ENCODE measurements at places on chromosomes 2 and 18.

DNA sequence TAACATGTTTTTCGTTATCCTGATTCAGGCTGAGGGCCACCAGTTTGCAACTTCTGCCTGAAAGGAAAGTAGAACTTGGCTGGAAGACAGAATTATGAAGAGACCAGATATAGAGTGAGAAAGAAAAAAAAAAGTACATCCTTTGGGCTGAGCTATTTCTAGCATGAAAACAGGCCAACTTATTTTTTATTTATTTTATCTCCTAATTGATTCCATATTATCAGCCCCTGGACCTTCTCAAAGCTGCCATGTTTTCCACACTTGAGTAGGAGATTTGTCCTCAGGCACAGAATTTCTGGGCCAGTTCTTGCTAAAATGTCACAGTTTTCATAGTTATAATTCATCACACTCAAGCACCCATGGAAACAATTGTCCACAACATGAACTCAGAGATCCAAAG is 586.8 kb upstream of the CNTNAP5 start:
- no peak for DNase-seq

DNA sequence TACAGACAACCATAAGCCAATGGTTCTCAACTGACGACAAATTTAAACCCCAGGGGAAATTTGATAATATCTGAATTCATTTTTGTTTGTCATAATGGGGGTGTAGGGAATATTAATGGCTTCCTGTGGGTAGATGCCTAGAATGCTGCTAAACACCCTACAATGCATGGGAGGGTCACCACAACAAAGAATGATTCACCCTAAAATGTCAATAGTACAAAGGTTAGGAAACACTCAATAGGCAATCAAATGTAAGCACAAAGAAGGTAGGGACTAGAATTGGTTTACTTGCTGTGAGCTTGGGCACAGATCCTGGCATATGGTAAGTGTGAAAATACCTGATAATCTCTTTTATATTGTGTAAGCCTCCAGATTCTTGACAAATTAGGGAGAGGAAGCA is 20.1 kb upstream of the FANCL start:
- DNase-seq = no peak

DNA sequence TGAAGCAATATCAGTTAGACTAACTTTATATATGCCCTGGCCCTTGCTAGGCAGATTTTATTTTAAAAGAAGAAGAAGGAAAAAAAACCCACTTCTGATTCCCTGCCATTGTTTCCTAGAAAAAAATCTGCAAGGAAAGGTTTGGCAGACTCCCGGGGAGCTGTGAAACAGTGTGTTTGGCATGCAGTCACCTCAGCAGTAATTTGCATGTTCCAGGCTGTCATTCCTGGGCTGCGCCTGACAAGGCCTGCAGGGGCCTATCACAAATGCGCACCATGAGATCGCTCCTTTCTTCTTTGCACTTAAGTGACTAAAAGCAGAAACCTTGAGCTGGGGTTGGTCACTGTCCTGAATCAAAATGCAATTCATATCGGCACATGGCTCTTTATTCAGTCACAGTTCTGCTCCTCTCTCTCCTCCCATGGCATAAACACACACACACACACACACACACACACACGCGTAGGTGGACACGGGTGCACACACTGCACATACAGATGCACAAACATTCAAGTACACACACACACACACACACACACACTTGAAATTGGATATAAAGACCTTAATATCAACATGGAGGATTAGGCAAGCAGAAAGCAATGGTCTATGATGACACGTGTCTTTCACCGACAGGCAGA is 172.8 kb downstream of the MYT1L start:
- DNase-seq = no peak

GRCh38 chr2:113111823-113112287 is 15.5 kb upstream of the IL1RN start:
- no peak for DNase-seq

DNA sequence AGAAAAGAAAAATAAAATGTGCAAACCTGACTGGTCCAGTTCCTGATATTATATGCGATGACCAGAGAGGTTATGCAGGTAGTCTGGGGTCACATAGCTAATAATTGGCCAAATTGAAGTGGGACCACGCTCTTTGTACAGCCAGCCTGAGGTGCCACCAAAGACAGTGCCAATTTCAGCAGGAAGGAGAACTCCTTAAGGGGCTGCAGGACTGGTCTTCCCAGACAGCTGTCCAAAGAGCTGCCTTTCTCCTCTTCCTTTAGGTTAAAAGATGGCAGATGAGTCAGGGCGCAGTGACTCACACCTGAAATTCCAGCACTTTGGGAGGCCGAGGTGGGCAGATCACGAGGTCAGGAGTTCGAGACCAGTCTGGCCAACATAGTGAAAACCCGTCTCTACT is 95.5 kb downstream of the ACKR3 start:
- no peak for DNase-seq

DNA sequence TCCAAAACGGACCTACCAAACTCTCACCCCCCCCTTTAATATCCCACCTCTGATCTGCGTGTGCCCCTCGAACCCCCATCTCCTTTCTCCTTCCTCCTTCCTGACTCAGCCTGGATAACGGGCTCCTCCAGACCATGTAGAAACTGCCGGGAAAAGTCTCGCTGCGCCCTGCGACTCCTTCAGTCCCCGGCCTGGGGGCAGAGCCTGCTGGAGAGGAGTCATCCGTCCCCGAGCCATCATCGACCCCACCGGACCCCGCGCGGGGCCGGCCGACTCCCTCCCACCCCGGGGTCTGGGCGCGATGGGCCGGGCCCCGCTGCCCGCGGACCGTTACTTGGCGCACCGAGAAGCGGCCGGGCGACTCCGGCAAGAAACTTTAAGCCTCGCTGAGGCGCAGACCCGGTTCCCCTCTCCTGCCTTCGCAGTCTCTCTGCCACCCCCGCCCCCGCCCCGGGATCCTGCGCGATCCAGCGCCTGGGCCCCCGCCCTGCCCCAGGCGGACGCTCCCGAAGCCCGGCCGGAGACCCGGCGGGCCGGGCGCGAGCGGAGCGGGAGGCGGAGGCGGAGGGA is 3.4 kb downstream of the ZEB2 start:
- DNase-seq = no peak

DNA sequence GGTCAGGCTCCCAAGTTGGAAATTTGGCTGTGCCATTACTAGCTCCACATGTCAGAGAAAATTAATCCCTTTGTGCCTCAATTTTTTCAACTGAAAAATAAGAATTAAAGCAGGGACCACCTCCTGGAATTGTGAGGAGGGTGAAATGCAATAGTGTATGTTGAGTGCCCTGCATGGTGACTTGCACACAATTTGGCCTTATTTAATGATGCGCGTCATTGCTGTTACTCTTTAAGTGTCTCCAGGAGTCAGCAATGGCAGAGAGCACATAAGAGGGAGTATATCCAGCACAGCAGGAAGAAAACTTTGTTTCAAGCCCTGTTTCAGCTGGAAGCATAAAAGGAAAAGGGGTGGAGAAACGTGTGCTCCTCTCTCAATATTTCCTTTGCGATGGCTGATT is 215.8 kb downstream of the ALK start:
- DNase-seq = no peak

- no peak for DNase-seq
Measured at GRCh38 chr2:84152462-84152861, 306.6 kb downstream of the SUCLG1 start.

GRCh38 chr2:216029416-216030129 is 16.2 kb upstream of the MREG start:
- DNase-seq = no peak

- no peak for DNase-seq
Measured at GRCh38 chr2:134173338-134174016, 80.4 kb upstream of the MGAT5 start.

- DNase-seq = no peak
Measured at GRCh38 chr18:30432349-30432748, 610.2 kb downstream of the DSC3 start.

GRCh38 chr2:164797627-164798026 is 44.0 kb downstream of the COBLL1 start:
- DNase-seq = no peak

DNA sequence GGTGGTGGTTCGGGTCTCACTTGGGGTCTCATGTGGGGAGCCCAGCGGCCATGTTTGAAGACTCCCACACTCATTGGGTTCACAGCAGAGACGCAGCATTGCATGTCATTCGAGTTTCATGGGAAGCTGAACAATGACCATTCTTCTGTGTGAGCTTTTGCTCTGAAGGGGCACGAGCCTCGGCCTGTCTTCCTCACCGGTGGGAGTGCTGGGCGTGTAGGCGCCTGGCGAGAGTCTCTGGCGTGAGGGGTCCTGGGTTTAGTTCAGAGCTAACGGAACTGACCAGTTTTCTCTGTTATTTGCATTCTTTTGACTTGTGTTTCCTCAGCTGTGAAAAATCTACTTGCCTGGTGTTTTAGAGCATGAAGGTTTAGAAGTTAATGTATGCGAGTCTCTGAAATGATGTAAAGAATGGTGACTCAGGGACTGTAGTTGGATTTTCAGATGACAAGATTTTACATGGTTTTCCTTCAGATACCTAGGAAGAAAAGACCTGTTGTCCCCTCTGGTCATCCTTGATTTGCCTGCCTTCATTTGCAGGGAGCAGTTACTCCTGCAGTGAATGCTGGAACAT is 98.1 kb downstream of the ARMC9 start:
- peak; percentile 8 for DNase-seq

- no peak for DNase-seq
Measured at GRCh38 chr2:71122387-71123298, 7.4 kb downstream of the MCEE start.

DNA sequence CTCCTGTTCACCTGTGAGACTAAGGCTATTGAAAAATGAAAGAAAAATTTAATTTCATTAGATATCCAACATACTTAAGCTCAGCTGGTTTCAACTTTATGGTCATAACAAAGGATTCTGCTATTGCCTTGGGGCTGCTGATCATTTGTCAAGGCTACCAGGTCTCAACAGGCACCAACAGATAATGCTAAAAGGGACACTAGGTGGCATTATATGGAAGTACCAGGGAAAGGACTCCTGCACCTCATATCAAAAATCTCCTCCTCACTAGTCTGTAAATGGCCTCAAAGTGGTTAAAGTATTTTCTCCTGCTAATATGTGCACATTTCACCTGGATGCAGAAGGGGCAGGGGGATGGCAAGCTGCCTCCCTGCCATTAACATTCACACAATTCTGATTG is 167.9 kb upstream of the REG3A start:
- DNase-seq = no peak

GRCh38 chr2:100902817-100903405 is 83.0 kb downstream of the NPAS2 start:
- peak; percentile 80 for DNase-seq

DNA sequence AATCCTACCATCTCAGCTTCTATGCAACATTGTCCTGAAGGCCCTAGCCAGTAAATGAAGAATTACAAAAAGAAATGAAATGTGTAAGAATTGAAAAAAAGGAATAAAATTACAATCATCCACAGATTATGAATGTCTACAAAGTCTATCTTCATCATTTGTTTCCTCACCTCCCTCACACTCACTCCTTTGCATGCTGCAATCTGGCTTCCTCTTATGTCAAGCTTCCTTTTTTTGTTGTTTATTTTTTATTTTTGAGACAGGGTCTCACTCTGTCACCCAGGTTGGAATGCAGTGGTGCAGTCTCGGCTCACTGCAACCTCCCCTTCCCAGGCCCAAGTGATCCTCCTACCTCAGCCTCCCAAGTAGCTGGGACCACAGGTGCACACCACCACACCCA is 129.0 kb downstream of the CABYR start:
- DNase-seq = no peak

- DNase-seq = no peak
Measured at GRCh38 chr2:66252109-66252508, 182.8 kb upstream of the MEIS1 start.

DNA sequence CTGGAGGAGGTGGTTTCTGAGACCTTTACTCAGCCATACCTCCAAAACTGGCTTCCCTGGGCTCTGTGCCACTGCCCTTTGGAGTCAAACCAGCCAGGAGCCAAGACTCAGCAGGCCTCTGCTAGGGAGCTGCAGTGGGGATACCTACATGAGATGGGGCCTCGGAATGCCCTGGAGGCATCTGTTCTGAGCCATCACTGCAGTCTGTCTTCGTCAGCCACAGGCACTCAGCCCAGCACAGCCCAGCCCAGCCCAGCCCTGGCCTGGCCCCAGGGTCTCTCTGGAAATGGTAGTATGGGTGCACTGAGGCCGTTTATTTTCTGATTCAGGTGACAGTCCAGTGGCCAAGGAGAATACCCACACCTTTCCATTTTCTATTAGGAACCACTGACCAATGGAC is 209.8 kb downstream of the CELF4 start:
- no peak for DNase-seq

DNA sequence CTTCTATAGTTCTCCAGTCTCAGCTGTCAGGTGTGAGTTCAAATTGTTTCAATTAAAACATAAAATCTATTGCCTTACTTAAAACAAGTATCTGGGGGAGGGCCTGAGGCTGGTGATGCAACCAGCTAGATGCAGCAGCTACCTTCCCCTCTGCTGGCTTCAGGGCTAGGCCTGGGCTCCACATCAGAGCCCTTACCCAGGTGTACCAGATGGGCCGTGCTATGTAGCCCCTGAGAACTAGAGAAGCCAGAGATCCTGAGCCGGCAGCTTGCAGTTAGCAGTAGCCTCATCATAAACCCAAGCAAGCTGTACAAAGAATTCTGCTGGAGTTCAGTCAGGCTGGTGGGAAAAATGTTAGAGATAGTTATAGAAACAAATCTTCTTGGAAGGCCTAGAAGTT is 97.7 kb upstream of the ACAA2 start:
- no peak for DNase-seq

GRCh38 chr2:236531195-236531594 is 38.4 kb upstream of the ACKR3 start:
- DNase-seq = no peak

GRCh38 chr2:119212139-119212800 is 11.4 kb upstream of the STEAP3 start:
- DNase-seq = no peak

DNA sequence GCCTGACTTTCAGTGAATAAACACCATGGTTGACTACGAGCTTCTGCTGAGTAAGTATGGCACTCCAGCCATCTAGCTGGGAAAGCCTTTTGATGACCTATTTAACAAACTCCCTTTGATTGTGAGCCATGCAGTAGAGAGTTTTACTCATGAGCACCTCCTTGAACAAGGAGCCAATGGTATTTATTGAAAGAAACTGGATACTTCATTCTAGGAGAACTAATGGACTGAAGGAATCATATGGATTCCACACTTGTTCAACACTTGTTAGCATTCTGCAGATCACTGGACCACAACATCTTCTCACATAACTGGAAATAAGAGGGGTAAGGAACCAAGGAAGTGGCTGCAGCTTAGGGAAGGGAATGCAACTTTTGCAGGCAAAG is 320.9 kb upstream of the ETAA1 start:
- DNase-seq = no peak

DNA sequence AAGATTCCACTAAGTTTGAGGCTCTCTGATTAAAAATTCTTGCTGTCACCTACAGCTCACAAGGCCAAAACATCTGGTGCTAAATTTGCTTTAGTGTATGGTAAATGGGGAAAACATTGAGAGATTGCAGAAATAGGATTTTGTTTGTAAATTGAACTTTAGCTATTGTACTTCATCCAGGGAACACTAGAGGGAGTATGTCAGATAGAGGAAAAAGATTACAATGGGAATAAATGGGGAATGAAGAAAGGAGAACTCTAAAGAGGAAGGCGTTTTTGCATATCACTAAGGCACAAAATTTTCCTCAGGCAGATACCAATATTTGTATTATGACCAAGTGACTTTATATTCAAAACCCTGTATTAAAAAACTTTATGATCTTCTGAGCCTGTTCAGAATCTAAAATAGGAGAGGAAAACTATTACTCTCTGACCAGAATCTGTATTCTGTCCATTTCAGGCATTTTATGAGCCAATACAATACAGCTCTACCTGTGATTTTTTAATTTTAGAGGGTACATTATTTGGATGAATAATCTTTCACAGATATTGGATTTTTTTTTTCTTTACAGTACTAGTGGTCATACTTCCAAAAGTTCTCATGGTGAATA is 52.3 kb upstream of the ITGB6 start:
- peak; percentile 66 for DNase-seq

All from COLO829 (cell line).